ENCODE measurements at places on chromosomes 7 and 10.

DNA sequence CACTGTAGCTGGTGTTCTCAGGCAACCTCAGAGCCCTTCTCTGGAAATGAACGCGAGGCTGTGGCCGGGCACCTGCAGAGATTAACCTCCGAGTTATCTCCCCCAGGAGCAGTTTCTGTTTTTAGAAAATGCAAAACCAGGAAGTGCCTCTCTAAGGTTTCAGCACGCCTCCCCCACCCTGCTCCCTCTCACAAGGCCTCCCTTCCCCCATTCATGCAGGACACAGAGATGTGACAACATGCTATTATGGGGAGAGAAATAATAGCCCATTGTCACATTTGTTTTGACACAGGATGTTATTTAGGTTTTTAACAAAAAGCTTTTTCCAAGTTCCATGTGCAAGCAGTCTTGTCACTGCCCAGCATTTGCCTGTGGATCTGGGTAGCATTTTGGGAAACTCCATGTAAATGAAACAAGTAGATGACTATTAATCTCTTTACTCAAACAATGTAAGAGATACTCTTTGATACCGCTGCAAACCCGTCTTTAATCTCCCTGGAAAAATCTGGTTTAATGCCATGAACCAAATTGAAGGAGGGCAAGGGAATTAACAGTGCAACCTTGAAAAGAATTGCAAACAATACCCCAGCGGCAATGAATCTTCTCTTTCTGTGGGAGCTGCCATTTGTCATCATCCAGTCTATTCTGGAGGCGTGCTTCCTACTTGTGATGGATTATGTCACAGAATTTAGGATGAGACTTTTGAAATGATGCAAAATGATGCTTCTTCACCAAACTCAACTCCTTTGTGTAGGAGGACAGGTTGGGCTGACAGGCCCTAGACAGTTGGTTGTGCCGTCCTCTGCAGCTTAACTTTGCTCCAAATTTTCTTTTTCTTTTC, 86.5 kb upstream of the NMT2 start:
- no peak for DNase-seq

- DNase-seq, result no peak
Measured at GRCh38 chr7:156764016-156764669, 123.6 kb downstream of the RNF32 start.

DNA sequence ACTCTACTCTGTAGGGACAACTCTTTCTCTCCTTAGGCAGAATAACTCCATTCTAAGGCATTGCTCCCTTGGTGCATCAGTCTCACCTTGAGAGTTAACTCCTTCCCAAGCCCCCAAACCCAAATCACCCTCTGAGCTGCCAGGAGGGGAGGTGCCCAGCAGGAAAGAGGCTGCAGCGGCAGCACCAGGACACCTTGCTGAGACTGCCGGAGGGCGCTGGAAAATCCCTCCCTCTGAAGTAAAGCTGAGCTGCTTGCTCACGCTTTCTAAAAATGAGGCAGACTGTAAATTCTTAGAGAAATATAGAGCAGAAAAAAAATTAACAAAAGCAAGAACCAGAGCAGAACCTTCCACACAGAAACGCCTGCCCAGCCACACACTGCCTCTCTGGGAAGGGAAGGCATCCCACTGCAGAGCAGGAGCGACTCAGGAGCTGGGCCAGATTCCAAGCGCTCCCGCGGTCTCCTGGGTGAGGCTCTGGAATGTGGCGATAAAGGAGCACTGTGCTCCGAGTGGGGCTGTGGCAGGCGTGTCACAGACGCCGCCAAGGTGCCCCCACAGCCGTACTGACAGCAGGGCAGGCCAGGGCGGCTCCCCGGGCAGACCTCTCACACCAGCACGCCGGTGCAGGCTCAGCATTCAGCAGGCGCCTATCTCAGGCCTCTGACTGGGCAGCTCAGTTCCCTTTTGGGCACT, 202.1 kb downstream of the TNS3 start:
- no peak for DNase-seq

- no peak for DNase-seq
Measured at GRCh38 chr7:139900326-139900725, 71.3 kb downstream of the TBXAS1 start.

- DNase-seq, result no peak
Measured at GRCh38 chr10:128185627-128186026, 59.4 kb upstream of the MKI67 start.

Data from hematopoietic multipotent progenitor cell (in vitro differentiated cells).